ENCODE measurements at places on chromosomes 6 and 20. TPM values are rescaled to one million over a fixed set of nuclear protein-coding genes. Genes with fewer than 3 reads are reported as not detected.

DNA sequence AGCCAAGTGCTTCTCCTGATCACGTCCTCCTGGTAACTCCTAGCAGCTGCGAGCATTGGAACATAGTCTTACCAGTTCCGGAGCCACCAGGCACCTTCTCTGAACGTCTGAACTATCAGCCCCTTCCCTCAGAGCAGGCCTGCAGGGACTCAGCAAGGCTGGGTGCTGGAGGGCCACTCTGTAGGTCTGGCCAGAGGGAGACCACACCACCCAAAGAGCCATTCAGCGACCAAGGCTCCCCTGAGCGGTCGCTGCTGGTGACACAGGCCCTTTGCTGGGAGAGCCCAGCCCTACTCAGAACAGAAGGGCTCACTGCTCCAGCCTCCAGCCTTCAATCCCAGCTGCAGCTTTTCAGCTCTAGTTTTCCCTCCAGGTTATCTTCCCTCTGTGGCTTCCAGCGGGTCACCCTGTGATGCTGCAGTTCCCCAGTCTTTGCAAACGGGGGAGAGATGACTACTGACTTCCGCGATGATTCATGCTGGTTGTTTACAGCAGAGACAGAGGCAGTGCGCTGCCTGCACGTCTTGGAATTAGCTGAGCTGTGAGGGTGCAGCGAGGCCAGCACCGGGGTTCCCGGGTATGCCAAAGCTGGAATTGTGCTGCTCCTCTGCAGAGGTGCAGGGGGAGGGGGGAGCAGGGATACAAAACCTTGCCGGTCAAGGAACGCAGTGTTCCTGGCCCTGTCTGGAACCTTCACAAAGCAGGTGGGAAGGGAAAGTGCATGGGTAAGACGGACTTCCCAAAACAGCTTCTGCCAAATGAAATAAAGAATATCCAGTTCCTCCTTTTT, 161.4 kb downstream of the LY86 start:
- no peak for DNase-seq

GRCh38 chr6:71855406-71855805, 30.9 kb upstream of the RIMS1 start:
- DNase-seq, result peak; percentile 46

- DNase-seq, result peak; percentile 30
Measured at GRCh38 chr6:148358196-148358785, 15.7 kb downstream of the SASH1 start.

- DNase-seq, result no peak
Measured at GRCh38 chr20:6466075-6466810, 301.2 kb upstream of the BMP2 start.

- DNase-seq, result no peak
Measured at GRCh38 chr20:38336726-38337125, 9.6 kb upstream of the LBP start.

The TRAPPC3L gene
- not detected for total RNA-seq

The DEFB124 gene
- not detected for total RNA-seq
